HTR-8/SVneo (cell line): ENCODE measurements at places on chromosomes 4 and X.

- DNase-seq: no peak
These were observed 2156.6 kb upstream of the TENM3 start for GRCh38 chr4:180086480-180087190.

GRCh38 chr4:186368281-186368680 is 102.3 kb downstream of the F11 start:
- DNase-seq: no peak

DNA sequence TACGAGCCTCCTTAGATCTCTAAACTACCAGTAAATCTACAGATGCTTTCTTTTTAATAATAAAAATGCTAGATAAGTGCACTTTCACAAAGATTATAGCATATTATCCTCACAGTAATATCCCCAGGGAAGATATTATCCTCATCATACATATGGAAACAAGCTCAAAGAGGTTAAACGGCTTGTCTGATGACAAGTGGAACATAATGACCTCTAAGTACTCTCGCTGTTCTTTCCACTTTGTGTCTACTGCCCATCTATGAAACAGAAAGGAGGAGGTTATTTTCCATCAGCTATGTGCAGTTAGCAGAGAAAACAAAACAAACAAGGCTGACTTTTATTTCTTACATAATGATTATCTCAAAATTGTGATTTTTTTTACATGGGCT is 42.8 kb upstream of the PRDM8 start:
- no peak for DNase-seq

DNA sequence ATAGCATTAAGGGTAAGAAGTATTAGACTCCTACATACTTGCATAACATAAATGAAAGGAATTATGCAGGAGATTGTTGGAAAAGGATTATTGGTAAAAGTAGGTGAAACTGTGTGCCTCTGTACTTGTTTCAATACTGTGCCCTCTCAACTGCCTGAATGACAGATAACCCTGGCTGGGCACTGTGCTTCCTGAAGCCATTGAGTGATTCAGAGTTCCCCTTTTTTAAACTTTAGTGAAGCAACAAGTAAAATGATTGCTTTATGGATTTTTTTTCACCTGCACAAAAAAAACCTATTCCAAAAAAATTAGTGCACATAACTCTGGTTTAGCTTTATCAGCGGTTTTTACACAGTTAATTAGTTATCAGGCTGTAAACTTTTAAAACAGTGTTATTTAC is 204.8 kb downstream of the TRAM1L1 start:
- no peak for DNase-seq

- DNase-seq: no peak
These were observed at the start of gene USP51 for GRCh38 chrX:55489314-55490009. TSS of gene USP51 (minus strand) at chrX:55489848. CDS start at chrX:55488939, 909 bp downstream.

- no peak for DNase-seq
These were observed 1120.7 kb downstream of the FAT4 start for GRCh38 chr4:126435491-126435890.

GRCh38 chr4:124206779-124207605 is 505.5 kb downstream of the ANKRD50 start:
- DNase-seq: no peak

- DNase-seq: no peak
These were observed 51.1 kb downstream of the C4orf51 start for GRCh38 chr4:145731028-145731427.

DNA sequence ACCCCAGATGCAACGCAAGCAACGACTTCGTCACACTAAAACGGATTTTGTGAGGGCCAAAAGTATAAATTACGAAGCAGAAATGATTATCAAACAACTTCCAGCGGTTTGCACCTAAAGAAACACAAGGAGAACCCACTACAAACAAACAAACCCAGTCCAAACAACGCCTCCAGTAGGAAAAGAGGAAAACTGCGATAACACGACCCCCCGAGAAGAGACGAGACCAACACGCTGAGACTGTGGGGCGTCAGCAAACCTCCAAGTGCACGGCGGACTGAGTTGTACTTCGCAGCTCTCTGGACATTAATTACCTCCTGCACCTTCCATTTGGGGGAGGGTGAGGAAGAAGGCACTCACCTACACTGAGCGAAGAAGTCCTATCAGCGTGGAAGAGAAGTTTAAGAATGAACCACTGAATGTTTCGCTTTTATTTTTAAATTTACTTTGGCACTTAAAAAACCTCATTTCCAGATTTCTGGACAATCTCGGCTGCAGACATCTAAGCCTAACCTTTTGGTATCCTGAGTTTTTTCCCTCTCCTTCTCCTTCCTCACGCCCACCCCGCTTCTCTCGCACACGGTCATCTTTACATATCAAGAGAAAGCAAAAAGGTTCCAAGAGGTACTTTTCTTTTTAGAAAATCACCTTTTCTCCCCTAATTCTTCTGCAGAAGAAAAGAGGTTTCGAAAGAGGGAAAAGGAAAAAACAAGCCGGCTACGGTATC is at the start of gene MAB21L2:
Gene MAB21L2, plus strand, starts transcription at position 6 of the 727 bp plus-strand sequence. CDS start 879 bp downstream, outside the sequence.
- peak; percentile 19 for DNase-seq

DNA sequence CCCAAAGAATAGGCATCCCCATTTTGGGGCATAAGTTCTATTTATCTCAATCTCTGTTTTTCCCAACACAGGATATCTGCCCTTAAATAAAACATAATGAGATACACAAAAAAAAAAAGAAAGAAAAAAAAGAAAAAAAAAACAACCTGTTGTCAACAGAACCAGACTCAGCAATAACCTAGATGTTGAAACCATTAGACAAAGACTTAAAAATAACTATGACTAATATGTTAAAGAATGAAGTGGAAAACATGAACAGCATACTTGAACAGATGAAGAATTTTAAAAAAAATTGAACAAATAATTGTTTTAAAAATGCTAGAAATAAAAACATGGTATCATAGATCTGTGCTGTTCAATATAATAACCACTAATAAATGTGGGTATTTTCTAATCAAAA is 93.4 kb upstream of the RXFP1 start:
- no peak for DNase-seq

GRCh38 chr4:147777456-147778091 is 45.7 kb downstream of the ARHGAP10 start:
- peak; percentile 32 for DNase-seq

DNA sequence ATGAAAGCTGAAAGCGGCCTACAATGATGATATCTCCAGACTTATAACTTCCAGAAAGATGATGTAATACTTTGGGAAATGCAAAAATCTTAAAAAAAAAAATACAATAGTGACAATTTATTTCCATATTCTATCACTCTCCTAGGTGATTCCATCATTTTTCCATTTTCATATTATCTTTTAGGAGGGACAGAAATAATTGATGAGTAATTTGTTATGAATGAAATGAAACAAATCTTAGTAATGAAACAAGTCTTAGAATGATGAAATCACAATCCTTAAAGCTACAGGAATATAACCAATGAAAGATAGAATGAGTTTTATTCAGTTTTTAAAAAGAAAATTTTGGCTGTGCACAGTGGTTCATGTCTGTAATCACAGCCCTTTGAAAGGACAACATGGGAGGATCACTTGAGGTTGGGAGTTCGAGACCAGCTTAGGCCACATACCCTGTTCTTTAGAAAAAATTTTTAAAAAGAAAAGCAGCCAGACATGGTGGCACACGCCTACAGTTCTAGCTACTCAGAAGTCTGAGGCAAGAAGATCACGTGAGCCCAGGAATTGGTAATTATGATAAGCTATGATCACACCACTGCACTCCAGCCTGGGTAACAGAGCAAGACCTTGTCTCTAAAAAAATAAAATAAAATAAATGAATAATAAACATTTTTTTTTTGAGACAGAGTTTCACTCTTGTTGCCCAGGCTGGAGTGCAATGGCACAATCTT is 21.7 kb downstream of the CLOCK start:
- no peak for DNase-seq

GRCh38 chrX:129495900-129496299 is 27.4 kb downstream of the SMARCA1 start:
- no peak for DNase-seq

DNA sequence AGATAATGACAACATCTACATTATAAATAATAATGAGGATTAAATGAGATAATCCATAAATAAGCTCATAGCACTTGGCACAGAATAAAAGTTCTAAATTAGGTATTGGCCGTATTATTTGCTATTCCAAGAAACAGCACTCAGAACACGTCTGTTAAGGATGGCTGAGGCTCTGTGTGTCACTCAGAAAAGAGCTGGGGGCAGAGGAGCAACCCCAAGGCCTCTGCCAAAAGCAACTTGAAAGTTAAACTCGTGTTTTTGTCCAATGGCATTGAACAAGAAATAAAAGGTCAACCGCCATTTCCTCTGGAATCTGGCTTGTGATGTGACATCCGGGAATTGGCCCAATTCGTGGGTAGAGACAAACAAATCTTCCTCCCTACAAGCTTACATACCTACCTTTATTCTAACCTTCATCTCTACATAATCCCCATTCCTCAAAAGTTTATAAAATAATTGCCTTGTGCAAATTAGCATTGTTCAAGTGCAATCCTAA is 42.3 kb upstream of the FAM241A start:
- no peak for DNase-seq

GRCh38 chr4:145824463-145824862 is 114.2 kb downstream of the ZNF827 start:
- DNase-seq: no peak

DNA sequence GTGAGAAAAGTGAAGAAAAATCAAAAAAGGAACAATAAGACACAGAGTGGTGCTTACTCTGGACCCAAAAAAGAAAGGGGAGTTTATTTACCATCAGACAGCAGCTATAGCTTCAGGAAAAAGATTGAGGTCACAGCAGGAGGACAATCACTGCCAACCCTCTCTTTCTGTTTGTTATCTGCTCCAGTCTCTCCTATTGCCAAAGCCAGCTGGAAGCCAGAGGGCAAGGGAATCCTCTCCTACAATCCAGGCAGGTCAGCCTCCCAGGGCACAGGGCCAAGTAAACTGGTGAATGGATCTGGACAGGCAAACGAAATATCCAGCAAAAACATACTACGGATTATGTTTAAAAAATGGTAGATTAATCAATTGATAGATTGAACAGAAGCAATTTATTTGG is 306.9 kb upstream of the SLIT2 start:
- no peak for DNase-seq

GRCh38 chrX:136487647-136488046 is at the start of gene BRS3:
TSS of gene BRS3 (plus strand) at chrX:136487947. CDS start at chrX:136488115, 168 bp downstream.
- DNase-seq: no peak

GRCh38 chr4:26804925-26805324 is 55.7 kb upstream of the STIM2 start:
- no peak for DNase-seq

GRCh38 chr4:80767944-80768343 is 262.6 kb upstream of the BMP3 start:
- DNase-seq: no peak
